Osteoblast (primary cell): ENCODE measurements at places on chromosomes 5 and 9. TPM values are rescaled to one million over a fixed set of nuclear protein-coding genes. Genes with fewer than 3 reads are reported as not detected.

The AMBP gene
- total RNA-seq = not detected in 2 replicates

The SMIM33 gene
- not detected in 2 replicates for total RNA-seq

The KLF9 gene
- total RNA-seq = 46.9 and 51.8 TPM in 2 replicates

The SPATA31D4 gene
- total RNA-seq = not detected in 2 replicates

The NME5 gene
- 5.9 and 6.5 TPM in 2 replicates for total RNA-seq

The ADCY2 gene
- under 0.01 and 0.59 TPM in 2 replicates for total RNA-seq

- no peak for DNase-seq
Measured at GRCh38 chr5:154311362-154311761, 120.8 kb downstream of the GALNT10 start.

GRCh38 chr5:45288746-45289145, 407.4 kb downstream of the HCN1 start:
- DNase-seq = no peak

- no peak for DNase-seq
Measured at GRCh38 chr5:172894767-172895388, 60.8 kb downstream of the ERGIC1 start.

DNA sequence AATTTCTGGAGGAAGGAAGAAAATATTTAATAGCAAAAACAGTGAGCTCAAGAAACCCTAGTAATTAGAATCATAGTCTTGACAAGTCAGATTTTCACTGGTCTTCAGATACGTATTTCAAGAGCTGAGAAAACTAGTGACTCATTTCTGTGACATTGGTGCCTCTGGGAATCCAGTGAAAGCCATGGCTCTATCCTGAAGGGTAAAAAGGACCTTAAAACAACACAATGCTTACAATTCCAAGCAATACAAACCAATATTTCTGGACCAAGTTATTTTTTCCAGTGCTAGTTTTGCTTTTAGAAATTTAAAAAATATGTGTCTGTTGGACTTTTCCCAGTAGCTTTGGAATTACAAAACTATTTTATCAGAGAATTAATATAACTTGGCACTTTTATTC, 140.3 kb downstream of the LPAR1 start:
- peak; percentile 9 for DNase-seq

DNA sequence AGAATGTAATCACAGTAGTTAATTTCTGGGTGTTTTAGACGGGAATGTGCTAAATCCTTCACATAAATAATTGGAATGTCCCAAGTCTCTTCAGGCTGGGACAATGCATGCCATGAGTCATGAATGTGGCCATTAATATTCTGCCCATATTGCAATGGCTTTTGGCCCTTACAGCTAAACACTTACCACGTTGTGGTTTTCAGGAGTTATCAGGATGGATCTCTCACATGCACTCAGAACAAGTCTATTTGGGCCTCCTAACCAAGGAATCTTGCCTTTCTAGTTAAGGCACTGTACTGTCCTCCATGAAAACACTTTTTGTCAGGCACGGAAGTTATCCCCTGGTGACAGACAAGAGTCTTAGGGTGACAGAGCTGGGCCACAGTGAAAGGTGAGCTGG, 32.7 kb downstream of the PKD2L2 start:
- DNase-seq = no peak

- DNase-seq = no peak
Measured at GRCh38 chr5:56543441-56544388, 271.6 kb upstream of the MAP3K1 start.

GRCh38 chr9:93536874-93537273, 39.5 kb upstream of the PHF2 start:
- DNase-seq = no peak

GRCh38 chr5:167029488-167029887, 1262.0 kb upstream of the WWC1 start:
- no peak for DNase-seq

GRCh38 chr9:124342776-124343485, 72.3 kb downstream of the PSMB7 start:
- DNase-seq = peak; percentile 99

DNA sequence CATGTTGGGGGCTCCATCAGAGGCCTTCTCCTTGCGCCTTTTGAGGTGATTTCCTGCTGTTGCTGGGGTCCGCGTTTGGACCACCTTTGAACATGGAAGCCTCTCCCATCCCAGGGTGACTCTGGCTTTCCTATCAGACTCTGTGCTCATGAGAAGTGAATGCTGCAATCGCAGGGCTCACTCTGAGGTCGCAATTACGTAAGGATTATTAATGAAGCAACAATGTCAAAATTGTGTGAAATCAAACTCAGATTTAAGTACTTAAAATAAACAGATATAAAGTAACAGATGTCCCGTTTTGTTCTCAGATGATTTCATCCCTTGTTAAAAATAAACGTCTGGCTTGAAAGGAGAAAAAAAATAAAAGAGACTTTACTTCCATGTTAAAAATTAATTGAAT, 634.2 kb downstream of the BNC2 start:
- DNase-seq = no peak

GRCh38 chr9:76580820-76581219, 121.8 kb downstream of the GCNT1 start:
- DNase-seq = no peak

DNA sequence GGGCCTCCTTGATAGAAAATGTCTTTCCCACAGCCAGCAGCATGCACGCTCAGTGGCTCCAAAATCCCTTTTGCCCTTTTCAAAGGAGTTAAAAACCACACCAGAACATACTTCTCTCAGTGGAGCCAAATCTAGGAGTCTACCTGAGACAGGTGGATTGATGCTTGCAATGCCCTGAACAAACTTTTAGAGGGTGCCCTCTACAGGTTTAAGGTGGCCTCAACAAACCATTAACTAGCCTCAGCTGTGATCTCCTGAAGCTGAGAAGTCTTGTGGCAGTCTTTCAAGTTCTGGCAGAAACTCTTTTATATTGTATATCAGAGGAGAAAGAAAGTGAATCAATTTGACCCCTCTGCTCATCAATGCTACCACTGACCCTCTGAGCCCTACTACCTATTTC, 125.4 kb downstream of the MED27 start:
- DNase-seq = no peak

- DNase-seq = no peak
Measured at GRCh38 chr5:140253985-140254384, 48.9 kb downstream of the PFDN1 start.

DNA sequence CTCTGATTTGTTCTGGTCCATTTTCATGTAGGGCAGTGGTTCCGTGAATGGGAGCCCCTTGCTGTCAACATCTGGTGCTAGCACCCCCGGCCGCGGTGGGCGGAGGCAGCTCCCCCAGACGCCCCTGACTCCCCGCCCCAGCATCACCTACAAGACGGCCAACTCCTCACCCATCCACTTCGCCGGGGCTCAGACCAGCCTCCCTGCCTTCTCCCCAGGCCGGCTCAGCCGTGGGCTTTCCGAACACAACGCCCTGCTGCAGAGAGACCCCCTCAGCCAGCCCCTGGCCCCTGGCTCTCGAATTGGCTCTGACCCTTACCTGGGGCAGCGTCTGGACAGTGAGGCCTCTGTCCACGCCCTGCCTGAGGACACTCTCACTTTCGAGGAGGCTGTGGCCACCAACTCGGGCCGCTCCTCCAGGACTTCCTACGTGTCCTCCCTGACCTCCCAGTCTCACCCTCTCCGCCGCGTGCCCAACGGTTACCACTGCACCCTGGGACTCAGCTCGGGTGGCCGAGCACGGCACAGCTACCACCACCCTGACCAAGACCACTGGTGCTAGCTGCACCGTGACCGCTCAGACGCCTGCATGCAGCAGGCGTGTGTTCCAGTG, 244.0 kb downstream of the CACNA1B start:
- peak; percentile 74 for DNase-seq

DNA sequence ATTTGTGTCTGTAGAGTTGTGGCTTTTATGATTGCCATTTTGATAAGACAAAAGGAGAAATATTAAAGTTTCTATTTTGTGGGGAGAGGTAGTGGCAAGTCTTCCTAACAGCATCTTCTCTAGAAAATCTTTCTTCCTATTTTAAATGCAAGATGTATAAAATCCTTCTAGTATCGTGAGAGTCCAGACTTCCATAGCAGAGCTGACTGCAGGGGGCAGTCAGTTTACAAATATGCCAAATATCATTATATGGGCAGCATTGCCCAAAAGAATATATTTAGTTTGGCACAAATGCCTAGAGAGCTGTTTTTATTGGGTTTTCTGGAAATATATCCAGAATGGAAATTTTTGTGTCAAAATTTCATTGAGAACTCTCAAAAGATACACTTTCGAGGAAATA, 82.1 kb upstream of the ALDH1A1 start:
- DNase-seq = peak; percentile 39

DNA sequence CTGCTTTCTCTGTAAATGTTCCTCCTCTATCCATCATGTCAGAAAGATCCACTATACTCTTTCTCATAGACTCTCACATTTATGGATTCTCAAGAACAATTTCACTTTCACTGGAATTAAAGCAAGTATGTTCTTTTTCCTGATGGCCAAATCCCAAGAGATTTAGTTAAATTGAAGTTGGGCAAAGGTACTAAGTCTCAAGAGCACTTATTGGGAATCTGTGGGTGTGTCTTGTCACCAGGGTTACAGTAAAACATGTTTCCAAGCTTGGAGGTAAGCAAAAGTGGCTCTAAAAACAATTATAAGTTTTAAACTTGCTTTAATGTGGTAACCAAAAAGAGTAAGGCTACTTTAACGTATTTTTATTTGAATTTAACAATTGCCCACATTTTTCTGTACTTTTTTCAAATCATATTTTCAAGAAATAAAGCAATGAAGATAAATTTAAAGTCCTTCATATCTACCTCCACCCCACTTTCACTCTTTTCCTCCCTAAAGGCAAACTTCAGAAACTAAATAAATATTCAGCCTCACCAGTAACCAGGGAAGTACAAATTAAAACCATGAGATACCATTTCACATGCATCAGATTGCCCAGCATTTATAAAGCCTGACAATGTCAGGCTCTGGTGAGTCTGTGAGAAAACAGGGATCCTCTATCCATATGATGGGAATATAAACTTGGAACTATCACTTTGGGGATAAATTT, 387.4 kb downstream of the CETN3 start:
- no peak for DNase-seq

DNA sequence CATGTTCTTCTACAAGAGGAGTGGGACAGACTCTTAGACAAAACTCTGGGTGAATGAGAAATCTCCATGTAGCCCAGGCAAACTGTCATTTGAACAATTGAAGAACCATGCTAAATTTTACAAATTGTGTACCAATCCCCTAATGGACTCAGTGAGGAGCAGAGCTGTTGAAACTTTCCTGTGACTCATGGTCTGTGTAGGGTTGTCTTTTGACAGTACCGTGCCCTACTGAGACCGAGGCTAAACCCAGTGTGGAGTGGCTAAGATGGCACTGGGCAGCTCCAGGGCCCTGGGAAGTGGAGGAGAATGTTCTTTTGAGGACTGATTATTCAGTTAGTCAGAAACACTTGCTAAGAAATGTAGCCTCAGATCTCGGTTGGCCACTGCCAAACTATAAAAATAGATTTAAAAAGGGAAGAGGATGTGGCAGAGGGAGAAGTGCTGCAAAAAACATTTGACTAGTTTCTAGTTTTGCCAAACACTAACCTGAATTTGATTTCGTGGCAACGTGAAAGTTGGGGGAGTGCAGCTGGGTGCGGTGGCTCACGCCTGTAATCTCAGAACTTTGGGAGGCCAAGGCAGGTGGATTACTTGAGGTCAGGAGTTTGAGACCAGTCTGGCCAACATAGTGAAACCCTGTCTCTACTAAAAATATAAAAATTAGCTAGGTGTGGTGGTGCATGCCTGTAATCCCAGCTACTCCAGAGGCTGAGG, 24.7 kb downstream of the POU4F3 start:
- DNase-seq = no peak

DNA sequence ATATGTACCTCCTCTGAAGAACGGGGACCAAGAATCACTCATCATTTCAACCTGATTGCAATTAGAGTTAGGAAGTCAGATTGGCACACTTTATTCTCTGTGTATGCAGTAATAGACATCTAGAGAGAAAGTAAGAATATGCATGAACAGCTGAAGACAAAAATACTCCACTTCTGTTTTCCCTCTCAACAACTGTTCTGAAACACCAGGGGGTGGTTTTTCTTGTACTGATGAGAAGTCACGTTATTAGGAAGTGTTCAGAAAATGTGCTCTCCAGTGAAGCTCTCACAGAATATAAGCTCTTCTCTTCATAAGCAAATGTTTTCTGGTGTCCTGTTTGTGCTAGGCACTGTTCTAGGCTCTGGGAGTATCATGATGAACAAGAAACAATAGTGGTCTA, 531.7 kb upstream of the C9orf72 start:
- no peak for DNase-seq
